ENCODE measurements at places on chromosomes 16 and 17. TPM values are rescaled to one million over a fixed set of nuclear protein-coding genes. Genes with fewer than 3 reads are reported as not detected.

The APRT gene
- total RNA-seq: 46.5 TPM

- no peak overlapping the region for H3K4me3 ChIP-seq
- no peaks in the 10 kb centered on the region for H3K4me1 ChIP-seq
- DNase-seq: no peak
Observed at GRCh38 chr16:87601401-87601981, 817 bp upstream of the JPH3 start.

The C16orf86 gene
- 0.96 TPM for total RNA-seq

The TBC1D3C gene
- 0.66 TPM for total RNA-seq

- H3K4me1 ChIP-seq: peaks cover 17% of the 10 kb centered on the region
- DNase-seq: peak; percentile 42
- no peak overlapping the region for H3K4me3 ChIP-seq
- no peaks in the 10 kb centered on the region for H3K27me3 ChIP-seq
- no peak overlapping the region for H3K27ac ChIP-seq
Observed at GRCh38 chr17:67132366-67132765, 88.0 kb downstream of the CACNG1 start.

DNA sequence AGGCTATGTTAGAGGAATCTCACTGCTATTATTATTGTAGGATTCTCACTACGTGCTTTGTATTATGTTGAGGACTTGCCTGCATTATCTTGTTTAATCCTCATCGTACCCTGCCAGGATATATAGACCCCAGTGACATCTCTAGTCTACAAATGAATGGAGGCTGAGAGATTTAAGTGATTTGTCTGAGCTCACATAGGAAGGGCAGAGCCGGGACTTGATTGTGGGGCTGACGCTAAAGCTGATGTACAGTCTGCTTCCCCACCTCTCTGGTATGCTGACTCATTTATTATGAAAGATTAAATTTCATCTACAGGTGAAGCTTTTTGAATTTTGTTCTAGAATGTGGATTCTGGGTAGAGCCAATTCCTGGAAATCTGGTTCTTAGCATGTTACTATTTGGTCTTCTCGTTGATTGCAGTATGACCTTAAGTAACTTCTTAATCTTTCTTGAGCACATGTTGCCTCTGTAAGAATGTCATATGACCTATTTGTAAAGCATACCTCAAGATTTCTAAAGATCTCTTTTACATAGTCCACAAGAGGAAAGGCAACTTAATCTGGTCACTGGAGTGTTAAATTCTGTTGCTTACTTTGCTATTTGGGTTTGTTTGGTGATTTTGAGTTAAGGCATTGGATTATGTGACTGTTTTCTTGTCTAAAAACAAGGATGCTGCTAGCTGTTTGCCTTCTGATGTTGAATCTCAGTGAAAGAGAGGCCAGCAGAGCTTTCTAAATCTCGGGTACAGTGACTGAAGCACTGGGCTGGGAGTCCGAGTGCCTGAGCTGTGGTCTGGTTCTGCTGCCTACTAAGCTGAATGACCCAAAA, 12.4 kb downstream of the METTL9 start:
- DNase-seq: no peak
- no peak overlapping the region for H3K27ac ChIP-seq
- H3K36me3 ChIP-seq: peaks cover 4% of the 10 kb centered on the region

DNA sequence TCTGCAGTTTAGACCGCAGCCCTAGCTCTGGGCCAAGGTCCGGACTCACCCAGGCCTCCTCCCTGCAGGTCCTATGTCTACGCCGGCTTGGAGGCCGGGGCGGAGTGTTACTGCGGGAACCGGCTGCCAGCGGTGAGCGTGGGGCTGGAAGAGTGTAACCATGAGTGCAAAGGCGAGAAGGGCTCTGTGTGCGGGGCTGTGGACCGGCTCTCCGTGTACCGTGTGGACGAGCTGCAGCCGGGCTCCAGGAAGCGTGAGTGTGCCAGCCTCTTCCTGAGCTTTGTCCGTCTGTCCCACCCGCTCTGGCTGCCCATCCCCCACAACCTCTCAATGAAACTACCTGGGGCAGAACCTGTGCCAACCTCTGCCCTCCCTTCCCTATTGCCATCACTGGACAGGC, 20.1 kb downstream of the WSCD1 start:
- no peak overlapping the region for H3K4me3 ChIP-seq
- peaks cover 17% of the 10 kb centered on the region for H3K4me1 ChIP-seq
- H3K27ac ChIP-seq: no peak overlapping the region
- no peaks in the 10 kb centered on the region for H3K27me3 ChIP-seq

The PRPF8 gene
- 144 TPM for total RNA-seq

The MILR1 gene
- 2.1 TPM for total RNA-seq

GRCh38 chr16:57920880-57921229, 50.1 kb downstream of the CNGB1 start:
- no peaks in the 10 kb centered on the region for H3K36me3 ChIP-seq
- peaks cover 5% of the 10 kb centered on the region for H3K27me3 ChIP-seq
- no peak overlapping the region for H3K27ac ChIP-seq
- H3K4me3 ChIP-seq: no peak overlapping the region
- no peaks in the 10 kb centered on the region for H3K4me1 ChIP-seq
- DNase-seq: no peak

DNA sequence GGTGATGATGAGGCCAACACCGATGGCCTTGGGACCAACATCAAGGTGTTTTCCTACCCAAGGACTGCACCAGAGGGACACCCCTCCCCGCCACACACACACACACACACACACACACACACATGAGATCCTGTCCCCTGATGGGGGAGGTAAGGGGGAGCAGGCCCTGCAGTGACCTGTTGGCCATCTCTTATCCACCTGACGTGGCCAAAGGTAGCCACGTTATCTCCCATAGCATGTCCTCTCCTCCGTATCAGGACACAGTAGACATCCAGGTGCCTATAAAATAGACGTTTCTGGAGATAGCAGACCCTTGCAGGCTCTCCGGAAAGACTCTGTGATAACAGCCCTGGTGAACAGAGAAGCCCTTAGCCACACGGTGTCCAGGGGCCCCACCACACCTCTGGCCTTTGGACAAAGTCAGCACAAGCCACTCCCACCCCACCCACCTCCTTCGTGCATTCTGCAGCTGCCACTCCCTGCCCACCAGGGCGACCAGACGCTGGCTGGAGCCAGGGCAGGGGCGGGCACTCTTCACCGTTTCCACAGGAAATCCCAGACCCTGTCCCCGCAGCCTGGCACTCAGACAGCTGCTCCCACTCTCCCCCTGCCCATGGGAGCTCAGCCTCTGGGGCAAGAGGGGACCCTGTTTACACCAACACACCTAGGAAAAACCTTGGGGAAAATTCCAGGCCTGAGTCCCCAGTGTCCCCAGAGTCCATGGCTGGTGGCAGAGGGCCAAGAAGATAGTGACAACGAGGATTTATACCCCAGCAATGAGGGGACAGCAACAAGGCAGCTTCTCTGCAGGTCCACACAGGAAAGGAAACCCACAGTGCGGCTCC, 15.4 kb upstream of the ENPP7 start:
- H3K27ac ChIP-seq: no peak overlapping the region
- H3K36me3 ChIP-seq: no peaks in the 10 kb centered on the region
- DNase-seq: no peak
- no peaks in the 10 kb centered on the region for H3K4me1 ChIP-seq
- H3K4me3 ChIP-seq: no peak overlapping the region
- peaks cover 21% of the 10 kb centered on the region for H3K27me3 ChIP-seq

DNA sequence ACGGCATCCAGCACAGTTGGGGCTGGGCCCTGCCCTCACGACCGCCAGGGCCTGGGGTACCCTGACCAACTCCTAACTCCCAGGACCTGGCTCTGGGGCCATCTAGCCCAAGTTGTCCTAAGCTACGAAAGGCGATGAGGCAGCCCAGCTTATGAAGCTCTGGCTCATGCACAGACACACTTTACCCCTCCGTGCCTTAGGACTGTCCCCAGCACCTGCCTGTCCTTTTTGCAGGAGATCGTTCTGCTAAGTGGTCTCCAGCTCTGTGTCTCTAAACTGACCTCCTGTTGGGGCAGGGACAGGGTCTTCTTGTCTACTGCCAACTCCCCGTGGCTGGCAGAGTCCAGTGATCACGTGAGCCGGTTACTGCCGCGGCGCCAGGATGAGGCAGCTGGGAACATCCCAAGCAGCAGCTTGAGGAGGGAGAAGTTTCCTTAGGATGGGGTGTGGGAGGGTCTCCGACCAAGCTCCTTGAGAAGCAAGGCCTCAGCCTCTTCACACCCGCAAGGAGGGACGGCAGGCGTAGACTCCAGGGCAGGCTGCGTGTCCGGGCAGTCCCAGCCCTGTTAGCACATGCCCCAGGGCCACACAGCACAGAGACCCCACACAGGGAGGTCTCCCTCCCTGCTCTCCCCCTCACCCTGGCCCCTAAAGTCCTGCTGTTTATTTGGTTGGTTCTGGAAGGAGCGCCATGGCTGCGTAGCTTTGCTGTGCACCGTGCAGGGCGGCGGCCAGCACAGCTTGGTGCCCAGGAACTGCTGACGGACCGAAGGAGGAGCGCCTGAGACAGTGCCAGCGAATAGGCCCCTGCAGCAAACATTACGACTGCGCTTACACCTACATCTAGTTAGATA, 16.4 kb upstream of the METRNL start:
- H3K36me3 ChIP-seq: no peaks in the 10 kb centered on the region
- no peak for DNase-seq
- no peak overlapping the region for H3K27ac ChIP-seq
- no peak overlapping the region for H3K4me3 ChIP-seq
- H3K4me1 ChIP-seq: no peaks in the 10 kb centered on the region
- H3K27me3 ChIP-seq: no peaks in the 10 kb centered on the region

- no peaks in the 10 kb centered on the region for H3K27me3 ChIP-seq
- DNase-seq: no peak
- peaks cover 12% of the 10 kb centered on the region for H3K36me3 ChIP-seq
- peaks cover 5% of the 10 kb centered on the region for H3K4me1 ChIP-seq
- no peak overlapping the region for H3K27ac ChIP-seq
Observed at GRCh38 chr17:75468779-75469373, 12.4 kb downstream of the TMEM94 start.

The MYH1 gene
- total RNA-seq: not detected

DNA sequence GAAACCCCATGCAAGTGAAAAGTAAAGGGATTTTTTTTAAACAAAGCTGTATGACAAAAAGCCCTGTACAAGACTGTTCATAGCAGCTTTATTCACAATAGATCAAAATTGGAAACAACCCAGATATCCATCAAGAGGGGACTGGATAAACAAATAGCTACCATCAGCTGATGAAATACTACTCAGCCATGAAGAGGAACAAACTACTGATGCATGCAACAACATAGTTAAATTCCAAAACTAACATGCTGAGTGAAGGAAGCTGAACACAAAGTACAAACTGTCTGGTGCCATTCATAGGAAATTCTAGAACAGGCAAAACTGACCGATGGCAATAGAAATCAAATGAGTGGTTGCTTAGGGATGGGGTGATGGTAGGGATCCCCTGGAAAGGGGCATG, 15.1 kb downstream of the FOXJ1 start:
- no peak overlapping the region for H3K27ac ChIP-seq
- no peak overlapping the region for H3K4me3 ChIP-seq
- DNase-seq: no peak
- H3K36me3 ChIP-seq: no peaks in the 10 kb centered on the region
- H3K4me1 ChIP-seq: peaks cover 2% of the 10 kb centered on the region

The ASGR2 gene
- total RNA-seq: not detected

- no peak overlapping the region for H3K4me3 ChIP-seq
- H3K36me3 ChIP-seq: no peaks in the 10 kb centered on the region
- H3K27ac ChIP-seq: no peak overlapping the region
- DNase-seq: no peak
Observed at GRCh38 chr17:40089077-40089895, 11.1 kb downstream of the NR1D1 start.

- H3K27ac ChIP-seq: no peak overlapping the region
- no peaks in the 10 kb centered on the region for H3K36me3 ChIP-seq
- 0 out of 2 replicates have a peak, but pooled peaks cover 3% of the 10 kb centered on the region for H3K27me3 ChIP-seq
- H3K4me3 ChIP-seq: no peak overlapping the region
Observed at GRCh38 chr17:38613981-38614779, 8.4 kb upstream of the SRCIN1 start.
